Karpas-422 (cell line): ENCODE measurements at places on chromosomes 12 and 14. TPM values are rescaled to one million over a fixed set of nuclear protein-coding genes. Genes with fewer than 3 reads are reported as not detected.

The OTX2 gene
- not detected in 2 replicates for total RNA-seq

The GYS2 gene
- not detected in 2 replicates for total RNA-seq

The CCDC198 gene
- not detected in 2 replicates for total RNA-seq

The FAM90A1 gene
- not detected in 2 replicates for total RNA-seq

The TAS2R13 gene
- total RNA-seq: 3.2 and 8.9 TPM in 2 replicates

The MGST1 gene
- not detected in 2 replicates for total RNA-seq

The KCNC2 gene
- total RNA-seq: not detected in 2 replicates

The STAC3 gene
- 5.9 and 7.8 TPM in 2 replicates for total RNA-seq

The LALBA gene
- not detected in 2 replicates for total RNA-seq

The MYG1 gene
- 67.1 and 85.5 TPM in 2 replicates for total RNA-seq

The TMBIM6 gene
- total RNA-seq: 180 and 386 TPM in 2 replicates

The KRT80 gene
- not detected in 2 replicates for total RNA-seq

The PTGES3 gene
- total RNA-seq: 49.4 and 126 TPM in 2 replicates

The CISTR gene
- not detected in 2 replicates for total RNA-seq

The LRRIQ1 gene
- total RNA-seq: not detected in 2 replicates

The C14orf132 gene
- total RNA-seq: 0.07 and 0.11 TPM in 2 replicates

The AJUBA gene
- not detected in 2 replicates for total RNA-seq

The LIN7A gene
- 0.04 and 0.15 TPM in 2 replicates for total RNA-seq

The FOXM1 gene
- total RNA-seq: 15.4 and 20.8 TPM in 2 replicates

The CIPC gene
- 34.0 and 47.0 TPM in 2 replicates for total RNA-seq

The USP44 gene
- total RNA-seq: 0.11 TPM in 1 of 2 replicates, not detected in the other
